ENCODE measurements at places on chromosomes 4 and X. TPM values are rescaled to one million over a fixed set of nuclear protein-coding genes. Genes with fewer than 3 reads are reported as not detected.

IQSEC2 gene
- 15.0 TPM for total RNA-seq

STATH gene
- not detected for total RNA-seq

FGD1 gene
- 6.3 TPM for total RNA-seq

C4orf36 gene
- total RNA-seq: 2.3 TPM

GABRB1 gene
- total RNA-seq: 3.1 TPM

RNF175 gene
- total RNA-seq: 8.7 TPM

MND1 gene
- total RNA-seq: 0.41 TPM

FRG2 gene
- total RNA-seq: not detected

DNA sequence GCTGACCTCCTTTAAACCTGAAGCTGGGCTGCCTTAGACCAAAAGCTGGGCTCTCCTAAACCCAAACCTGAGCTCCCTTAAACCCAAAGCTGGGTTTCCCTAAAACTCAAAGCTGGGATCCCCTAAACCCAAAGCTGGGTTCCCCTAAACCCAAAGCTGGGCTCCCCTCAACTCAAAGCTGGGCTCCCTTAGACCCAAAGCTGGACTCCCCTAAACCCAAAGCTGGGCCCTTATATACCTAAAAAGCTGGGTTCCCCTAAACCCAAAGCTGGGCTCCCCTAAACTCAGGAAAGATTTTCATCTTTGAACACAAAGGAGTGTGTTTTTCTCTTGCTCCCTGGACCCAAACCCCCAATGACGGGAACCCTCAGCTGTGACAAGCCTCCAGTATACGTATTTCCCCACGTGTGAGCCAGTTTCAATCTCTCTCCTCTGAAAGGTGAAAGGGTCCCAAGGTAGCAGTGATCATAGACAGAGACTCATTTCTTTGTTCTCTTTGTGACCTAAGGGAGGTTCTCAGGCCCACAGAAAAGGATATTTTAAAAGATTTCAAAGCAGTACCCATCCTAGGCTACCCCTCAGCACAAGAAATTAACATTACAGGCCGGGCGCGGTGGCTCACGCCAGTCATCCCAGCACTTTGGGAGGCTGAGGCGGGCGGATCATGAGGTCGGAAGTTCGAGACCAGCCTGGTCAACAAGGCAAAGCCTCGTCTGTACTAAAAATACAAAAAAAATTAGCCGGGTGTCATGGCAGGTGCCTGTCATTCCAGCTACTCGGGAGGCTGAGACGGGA is 31.3 kb upstream of the ASMTL start:
- no peak for DNase-seq

- DNase-seq: no peak
These were observed 5.3 kb downstream of the ASB11 start for GRCh38 chrX:15310117-15310516.

- DNase-seq: peak; percentile 56
These were observed 119.6 kb upstream of the BANK1 start for GRCh38 chr4:101670897-101671296.

DNA sequence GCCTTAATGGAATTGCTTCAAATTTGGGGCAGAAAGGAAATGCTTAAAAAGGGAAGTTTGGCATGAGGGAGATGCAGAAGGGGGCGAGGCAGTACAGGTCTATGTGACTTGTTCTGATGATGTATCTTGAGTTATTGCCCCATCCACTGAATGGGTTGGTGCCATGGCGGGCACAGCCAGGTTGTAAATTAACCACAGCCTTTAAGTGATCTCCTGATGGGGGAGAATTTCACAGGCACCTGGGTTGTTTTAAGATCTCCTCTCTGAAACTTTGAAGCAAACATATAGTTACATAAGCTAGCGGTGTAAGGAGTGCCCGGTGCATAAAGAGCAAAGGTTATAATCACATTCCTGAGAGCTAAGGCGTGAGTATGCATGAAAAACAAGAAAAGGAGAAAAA is 37.0 kb downstream of the NPY5R start:
- DNase-seq: no peak

DNA sequence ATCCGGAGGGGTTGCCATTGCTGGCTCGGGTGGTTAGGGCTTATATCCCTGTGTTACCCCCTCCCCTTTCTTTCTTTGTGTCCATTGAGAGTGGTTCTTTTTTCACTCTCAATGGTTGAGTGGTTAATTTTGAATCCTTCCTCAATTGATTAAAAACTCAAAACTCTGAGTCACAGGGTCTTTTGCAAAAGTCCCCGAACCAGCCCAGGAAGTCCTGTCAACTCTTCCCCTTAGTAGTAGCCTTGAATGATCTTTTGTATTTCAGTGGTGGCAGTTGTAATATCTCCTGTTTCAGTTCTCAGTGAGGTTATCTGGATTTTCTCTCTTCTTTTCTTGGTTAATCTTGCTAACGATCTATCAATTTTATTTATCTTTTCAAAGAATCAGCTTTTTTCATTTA is 170.0 kb upstream of the GYPA start:
- DNase-seq: no peak

DNA sequence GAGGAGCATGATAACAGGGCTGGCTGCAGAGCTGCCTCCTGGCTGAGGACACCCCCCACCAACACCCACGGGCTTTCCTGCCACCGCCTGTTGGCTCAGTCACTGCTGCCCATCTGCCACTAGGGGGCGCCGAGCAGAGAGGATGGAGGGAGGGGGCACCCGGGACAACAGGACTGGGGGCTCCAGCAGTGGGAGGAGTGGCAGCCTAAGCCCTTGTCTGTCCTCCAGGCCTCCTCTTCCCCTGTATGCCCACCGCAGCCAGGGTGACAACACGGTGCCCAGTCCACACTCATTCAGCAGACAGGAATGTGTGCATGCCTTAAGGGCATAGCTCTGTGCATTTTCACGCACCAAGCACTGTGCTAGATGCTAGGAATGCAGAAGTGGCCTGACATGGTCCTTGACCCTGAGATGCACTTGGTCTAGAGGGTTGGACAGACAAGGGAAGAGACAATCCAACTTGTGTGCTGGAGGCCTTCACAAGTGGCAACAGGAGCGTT is 149.9 kb downstream of the AMMECR1 start:
- DNase-seq: no peak

DNA sequence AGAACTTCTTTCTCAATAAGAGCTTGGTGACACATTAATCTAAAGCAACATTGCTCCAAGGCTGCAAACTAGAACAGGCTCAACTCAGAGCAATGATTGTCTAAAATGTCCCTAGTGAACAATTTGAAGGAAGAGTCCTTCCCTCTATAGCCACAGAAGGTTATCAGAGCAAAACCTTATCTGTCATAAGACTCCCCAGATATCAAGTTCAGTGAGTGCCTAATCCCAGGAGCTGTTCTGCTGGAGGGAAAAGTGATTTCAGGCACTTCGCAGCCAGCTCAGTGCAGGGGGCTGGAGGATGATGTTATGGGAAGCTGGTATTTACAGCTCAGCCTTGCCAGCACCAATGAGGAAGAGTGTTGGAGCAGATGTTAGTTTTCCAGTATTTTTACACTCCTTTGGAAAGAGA is 497.5 kb downstream of the INPP4B start:
- DNase-seq: no peak

DNA sequence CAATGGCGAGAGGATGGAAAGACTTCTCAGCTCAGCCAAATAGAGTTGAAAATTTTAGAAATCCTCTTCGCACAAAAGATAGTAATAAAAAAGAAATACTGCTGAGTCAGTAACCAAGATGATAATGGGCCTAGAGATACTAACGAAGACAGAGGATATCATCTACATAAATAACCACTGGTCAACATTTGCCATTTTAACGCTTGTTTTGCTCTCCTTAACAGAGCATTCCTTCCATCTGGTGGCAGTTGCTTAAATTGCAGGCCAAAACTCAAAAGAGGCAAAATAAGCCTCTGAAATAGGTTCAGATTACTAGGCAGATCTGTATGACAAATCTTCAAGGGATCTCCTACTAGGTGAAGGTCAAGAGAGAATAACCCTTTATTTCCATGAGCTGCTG is 51.7 kb upstream of the MCF2 start:
- no peak for DNase-seq

- peak; percentile 50 for DNase-seq
These were observed 138.6 kb upstream of the NKX1-1 start for GRCh38 chr4:1544861-1545281.

DNA sequence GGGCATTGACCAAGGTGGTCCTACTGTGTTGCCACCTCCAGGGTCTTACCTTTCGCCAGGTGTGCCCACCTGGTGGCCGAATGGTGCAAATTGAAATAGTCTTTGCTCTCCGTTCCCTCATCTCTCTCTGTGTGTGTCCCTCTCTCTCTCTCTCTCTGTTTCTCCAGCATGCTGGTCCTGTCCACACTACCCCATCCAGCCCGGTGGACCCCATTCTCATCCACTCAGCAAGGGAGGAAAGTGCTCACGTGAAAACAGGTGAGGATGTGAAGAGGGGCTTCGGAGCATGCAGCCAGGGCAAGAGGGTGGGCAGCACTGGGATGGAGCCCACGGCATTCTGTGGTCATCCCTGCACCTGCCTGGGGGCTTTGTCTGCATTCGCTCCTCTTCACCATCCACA is 150.1 kb downstream of the CRLF2 start:
- no peak for DNase-seq

DNA sequence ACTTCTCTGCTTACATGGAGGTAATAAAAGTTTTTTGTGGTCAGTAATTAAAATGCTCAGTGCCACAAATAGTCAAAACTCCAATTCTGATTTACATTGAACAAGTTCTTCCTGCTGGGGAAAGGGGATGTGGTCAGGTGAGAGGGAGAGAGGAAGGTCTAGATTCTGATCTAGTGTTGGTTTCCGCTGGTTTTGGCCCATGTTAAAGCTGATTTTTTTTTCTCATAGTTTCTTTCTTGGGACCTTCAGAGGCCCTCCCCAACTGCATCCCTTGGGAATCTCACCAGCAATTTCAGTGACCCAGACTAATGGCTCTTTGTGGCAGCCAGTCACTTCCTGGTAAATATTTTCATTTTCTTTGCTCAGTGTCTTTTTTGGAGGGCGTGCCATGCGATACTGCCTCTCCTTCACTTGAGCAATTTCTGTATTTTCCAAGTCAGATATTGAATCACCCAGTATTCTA is 332.7 kb downstream of the RAPGEF2 start:
- no peak for DNase-seq

GRCh38 chr4:105414316-105414715 is 59.5 kb downstream of the PPA2 start:
- DNase-seq: no peak

DNA sequence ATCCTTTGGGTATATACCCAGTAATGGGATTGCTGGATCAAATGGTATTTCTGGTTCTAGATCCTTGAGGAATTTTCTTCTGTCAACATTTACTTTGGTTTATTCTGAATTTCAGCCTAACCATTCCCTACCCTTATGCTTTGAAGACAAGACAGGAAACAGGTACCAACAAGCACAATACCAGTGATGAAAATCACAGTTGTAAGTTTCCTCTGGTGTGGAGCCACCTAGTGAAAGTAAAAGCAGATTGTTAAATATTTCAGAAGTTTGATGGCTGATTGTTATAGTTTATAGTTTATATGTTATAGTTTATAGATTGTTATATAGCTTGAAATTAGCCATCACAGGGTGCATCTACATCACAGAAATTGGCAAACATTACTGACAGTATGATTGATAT is 104.5 kb upstream of the AGA start:
- DNase-seq: no peak

DNA sequence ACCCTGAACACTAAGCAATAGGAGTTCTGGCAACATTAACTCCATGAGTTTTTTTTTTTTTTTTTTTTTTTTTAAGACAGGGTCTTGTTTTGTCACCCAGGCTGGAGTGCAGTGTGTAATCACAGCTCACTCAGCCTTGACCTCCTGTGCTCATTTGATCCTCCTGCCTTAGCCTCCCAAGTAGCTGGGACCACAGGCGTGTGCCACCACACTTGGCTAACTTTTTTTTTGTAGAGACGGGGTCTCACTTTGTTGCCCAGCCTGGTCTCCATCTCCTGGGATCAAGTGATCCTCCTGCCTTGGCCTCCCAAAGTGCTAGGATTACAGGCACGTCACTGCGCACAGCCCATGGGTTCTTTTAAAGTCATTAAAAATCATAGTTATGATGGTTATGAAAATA is 5.1 kb downstream of the RHOH start:
- DNase-seq: no peak

DNA sequence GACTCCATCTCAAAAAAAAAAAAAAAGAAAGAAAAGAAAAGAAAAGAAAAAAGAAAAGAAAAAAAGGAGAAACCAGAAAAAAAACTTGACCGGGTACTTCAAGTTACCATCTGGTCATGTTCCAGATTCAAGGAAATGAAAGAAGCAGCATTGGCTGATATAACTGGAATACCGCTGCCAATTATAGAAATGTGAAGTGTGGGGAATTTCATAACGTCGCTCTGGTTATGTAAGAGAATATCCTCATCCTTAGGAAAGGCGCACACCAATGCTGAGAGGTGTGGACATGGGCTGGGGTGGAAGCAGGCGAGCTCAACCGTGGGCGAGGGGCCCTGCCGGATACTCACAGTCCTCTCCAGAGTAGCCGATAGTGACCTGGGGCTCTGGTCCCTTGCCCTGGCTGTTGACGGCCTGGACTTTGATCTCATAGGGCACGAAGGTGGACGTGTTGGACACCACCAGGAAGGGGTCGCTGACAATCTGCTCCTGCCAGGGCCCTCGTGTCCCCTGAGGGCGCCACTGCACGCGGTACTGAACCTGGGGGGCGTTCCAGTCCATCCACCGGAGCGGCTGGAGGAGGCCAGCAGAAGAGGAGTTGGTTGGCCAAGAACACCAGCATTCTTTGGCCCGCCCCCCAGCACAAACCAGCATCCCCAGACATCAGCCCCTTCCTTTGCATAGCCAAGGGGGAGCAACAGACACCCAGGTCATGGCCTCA is 19.5 kb downstream of the L1CAM start:
- DNase-seq: no peak

DNA sequence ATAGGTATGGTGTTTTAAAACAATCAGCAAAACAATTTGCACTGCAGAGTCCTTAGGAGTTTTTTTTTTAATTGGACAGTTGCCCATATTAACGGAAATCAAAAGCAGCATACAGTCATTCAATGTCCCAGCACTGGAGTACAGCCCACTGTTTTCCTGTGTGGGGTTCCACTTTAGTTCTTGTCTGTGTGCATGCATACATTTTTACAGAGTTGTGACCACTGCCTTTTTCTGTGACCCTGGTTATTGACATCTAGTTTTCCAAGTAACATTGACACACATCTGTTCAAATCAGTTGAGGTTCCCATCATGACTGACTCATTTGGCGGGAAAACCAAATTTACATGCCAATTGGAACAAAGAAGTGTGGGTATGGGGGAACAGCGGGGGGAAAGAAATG is 83.3 kb downstream of the HPRT1 start:
- DNase-seq: no peak

DNA sequence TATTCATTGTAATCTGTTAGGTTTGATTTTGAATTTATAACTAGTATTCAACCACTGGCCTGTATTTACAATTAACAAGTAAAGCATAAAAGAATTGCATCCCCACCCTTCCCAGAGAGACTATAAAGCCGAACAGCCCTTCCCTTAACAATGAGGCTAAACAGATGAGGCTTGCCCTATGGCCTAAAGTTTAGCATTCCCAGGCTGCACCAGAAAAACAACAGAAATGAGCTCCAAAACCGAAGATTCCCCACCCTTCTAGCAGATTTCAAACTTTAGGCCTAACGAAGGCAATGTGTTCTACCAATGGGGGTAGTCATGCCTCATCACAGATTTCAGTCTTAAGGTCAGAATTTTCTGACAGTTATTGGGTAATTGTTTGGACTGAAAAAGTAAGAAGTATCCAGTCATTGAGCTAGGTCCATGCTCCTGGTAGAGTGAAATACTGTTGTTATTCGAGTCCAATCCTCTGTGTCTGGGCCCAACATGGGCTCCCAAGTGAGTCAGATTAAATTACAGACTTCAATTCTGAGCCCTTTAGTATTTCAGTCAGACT is 197.6 kb downstream of the ANTXR2 start:
- DNase-seq: no peak

- no peak for DNase-seq
These were observed 17.5 kb upstream of the SAT1 start for GRCh38 chrX:23765449-23765848.

All from right cardiac atrium (tissue), 5 donors.